Cortex of kidney (tissue), 1 donor: ENCODE measurements at places on chromosomes 1 and 21.

DNA sequence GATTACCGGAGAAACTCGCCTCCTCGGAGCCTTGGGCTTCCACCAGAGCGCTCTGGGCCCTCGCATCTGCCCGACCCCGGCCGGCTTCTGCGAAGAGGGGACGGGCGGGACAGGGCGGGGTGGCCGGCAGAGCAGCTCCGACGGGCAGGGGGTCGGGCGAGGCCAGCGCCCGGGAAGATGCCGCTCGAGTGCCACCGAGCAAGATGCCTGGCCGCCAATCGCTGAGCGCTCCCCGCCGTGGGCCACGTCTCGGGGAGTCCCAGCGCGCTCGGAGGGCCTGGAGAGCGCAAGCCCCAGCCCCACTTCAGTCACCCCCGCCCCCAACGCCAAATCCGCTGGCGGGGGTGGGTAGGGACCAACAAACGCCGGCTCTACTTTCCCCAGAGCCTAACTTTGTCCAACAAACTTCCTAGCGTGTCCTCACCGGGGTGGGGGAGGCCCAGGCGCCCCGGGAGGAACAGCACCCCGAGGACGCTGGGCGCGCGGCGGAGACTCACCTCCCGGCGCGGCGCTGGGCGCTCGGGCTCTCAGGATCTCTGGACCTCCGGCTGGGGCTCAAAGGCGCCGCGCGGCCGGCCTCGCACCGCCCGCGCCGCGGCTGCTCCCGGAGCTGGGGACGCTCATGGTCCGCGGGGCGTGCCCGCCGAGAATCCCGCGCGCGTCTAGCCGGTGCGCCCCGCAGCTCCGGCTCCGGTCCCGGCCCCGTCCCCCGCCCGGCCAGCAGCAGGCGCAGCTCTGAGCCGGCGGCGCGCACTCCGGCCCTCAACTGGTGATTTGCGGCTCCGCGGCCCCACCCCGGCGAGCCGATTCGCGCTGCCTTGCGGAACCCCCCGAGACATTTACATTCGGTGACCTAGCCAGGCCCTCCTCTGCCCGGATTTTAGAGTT, at the start of gene BCAR3:
TSS of gene BCAR3 (minus strand) at position 737 of the 888 bp plus-strand sequence. CDS start 6,907 bp downstream, outside the sequence.
- DNase-seq: no peak

GRCh38 chr1:55155522-55155921, 59.6 kb downstream of the USP24 start:
- DNase-seq: no peak

DNA sequence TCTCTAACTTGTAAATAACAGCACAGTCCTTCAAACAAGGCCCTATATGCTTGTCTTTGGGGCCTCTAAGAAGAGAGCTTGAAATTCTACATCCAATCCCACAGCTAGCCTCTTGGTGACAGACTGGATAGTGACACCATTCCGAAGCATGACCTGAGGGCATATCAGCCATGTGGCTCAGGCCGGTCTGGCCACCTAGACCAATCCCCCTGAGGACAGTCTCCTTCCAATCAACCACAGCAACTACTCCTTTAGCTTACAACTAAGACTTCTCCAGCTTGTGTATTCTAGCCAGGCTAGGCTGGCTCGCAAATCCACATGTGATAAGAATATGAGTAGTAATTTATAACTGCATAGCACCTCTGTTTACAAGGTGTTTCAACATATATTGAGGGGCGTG, 14.0 kb downstream of the BCAR3 start:
- DNase-seq: no peak

DNA sequence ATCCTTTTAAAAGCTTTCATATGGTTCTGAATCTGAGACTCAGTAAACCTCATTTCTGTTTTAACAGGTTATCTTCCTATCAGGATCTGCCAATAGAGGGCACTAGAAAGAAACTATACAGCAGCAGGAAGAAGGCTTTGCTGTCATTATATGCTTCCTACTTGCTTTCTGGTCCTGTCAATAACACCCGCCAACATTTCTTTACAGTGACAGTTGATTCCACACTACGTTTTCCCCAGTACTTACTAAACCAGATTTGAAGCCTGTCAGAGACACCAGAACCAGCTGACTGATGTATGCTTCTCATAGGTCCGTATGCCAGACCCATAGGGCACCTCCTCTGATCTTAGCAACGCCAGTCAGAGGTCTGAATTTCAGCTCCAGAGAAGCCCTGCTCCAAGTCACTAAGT, 341.0 kb upstream of the NEGR1 start:
- no peak for DNase-seq

- no peak for DNase-seq
Measured at GRCh38 chr21:35508139-35508888, 459.2 kb upstream of the RUNX1 start.

DNA sequence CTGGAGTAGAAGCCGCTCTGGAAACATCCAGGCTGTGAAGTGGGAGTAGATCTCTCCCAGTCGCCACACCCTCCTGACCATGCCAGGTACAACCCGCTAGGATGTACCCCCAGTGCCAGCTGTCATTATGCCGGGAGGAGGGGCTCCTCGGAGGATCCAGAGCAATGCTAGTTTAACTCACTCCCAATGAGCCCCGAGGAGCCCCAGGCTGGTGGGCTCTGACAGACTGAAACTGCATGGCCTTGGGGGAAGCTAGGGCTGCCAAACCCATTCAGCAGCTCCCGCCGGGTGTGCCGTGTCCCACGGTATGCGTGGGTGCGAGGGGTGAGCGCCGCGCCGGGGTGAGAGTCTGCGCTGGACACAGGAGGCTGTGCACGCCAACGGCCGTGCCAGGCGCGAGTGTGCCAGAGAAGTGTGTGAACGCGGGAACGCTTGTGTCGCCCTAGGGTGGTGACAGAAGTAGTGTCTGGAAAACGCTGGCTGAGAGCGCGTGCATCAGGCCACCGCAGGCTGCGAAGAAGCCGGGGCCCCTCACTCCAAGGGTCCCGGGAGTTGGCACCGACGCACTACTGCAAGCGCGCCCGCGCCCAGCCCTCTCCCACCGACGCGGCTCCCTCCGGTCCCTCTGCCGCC, 177.1 kb upstream of the EDN2 start:
- no peak for DNase-seq
